ENCODE measurements at places on chromosomes 3 and 15. TPM values are rescaled to one million over a fixed set of nuclear protein-coding genes. Genes with fewer than 3 reads are reported as not detected.

Gene SLC22A13
- not detected for total RNA-seq

Gene GALNT15
- total RNA-seq = 68.5 TPM

Gene COLQ
- total RNA-seq = 1.8 TPM

Gene GOLGA6L7
- not detected for total RNA-seq

Gene TRPM1
- total RNA-seq = not detected

Gene LRRC31
- total RNA-seq = not detected

Gene ZMYND10
- total RNA-seq = 0.32 TPM

Gene IL17RE
- total RNA-seq = 11.5 TPM

Gene GLDN
- total RNA-seq = 7.3 TPM

Gene LDHAL6B
- not detected for total RNA-seq

Gene RTP3
- not detected for total RNA-seq

- no peak for DNase-seq
These were observed 33.3 kb downstream of the DET1 start for GRCh38 chr15:88513195-88513594.

DNA sequence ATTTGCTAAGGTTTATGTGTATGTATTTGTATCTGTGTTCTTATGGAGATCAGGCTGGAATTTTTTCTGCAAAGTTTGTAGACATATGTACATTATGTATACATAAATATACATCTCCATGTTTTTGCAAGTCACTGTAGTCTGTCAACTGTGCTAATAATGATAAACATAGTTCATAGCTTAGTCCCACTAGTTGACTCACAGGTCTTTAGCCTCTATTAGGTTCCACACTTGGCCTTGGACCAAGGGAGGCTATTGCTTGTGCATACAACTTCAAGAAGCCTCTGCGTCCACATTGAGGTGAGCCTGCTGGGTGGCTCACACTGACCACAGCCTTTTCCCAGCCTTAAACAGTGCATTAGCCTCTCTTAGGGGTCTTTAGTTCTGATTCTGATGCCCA is 243.8 kb upstream of the PEX5L start:
- no peak for DNase-seq

DNA sequence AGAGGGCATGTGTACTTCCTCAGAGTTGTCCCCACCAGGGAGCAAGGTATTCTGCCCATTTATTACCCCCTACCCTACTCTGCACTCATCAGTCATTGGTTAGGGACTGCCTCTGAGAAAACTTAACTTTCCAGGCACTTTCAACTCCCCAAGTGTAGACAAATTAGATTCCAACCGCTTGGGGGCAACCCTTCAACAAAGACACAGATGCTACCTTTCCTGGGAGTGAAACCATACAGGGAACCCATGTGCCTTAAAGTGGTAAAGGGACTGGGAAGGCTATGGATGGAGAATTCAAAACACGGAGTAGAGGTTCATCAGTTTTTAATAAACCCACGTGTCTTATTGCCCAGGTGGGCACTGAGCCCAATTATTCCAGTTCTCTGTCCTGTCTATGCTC is 19.4 kb upstream of the UBE2E2 start:
- DNase-seq = no peak

DNA sequence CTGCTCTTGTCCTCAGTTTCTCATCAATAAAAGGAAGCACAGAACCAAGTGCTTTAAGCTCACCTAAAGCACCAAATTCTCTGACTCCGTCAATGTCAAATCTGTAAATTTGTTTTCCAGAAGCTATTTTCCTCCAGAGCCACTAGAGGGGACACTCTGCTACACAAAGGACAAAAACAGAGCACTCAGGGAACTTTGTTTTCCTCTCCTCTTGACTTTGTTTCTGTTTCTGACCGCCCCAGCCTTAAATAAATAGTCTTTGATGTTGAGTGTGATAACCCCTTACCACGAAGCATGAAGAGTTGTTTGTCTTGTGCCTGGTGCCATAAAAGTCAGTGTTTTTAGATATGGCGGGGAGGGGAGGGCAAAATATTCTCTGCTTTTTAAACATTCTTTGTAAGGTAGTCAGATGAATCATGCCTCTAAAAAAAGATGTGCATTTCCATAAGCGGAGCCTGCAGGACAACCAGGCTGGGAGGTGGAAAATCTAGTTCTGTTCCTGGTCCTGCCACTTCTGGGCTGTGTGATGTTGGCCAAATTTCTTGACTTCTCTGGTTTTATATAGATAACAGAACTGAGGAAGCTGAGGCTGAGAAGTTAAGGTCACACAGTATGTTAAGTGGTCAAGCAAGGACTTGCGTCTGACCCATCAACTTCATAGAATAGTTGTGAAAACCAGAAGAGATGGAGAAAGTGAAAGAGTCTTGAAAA is 7.3 kb upstream of the ZBTB38 start:
- DNase-seq = no peak

DNA sequence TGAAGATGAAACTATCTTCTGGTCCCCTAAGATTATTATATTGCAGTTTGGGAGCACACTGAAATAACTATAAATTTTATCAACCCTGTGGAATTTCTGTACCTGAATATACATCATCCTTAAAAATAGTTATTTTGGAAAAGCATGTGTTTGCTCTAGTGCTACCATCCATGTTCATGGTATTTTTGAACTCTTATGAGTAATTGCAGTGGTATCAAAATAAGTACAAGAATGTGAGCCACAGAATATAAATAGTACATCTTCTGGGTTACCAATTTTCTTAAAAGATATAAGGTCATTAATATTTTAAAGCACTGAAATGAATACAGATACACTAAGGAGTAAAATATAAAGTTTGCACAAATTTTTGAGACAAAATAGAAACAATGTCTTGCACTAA is 206.5 kb downstream of the CBLB start:
- no peak for DNase-seq

- DNase-seq = no peak
These were observed 94.6 kb downstream of the ZIC4 start for GRCh38 chr3:147311716-147312115.

DNA sequence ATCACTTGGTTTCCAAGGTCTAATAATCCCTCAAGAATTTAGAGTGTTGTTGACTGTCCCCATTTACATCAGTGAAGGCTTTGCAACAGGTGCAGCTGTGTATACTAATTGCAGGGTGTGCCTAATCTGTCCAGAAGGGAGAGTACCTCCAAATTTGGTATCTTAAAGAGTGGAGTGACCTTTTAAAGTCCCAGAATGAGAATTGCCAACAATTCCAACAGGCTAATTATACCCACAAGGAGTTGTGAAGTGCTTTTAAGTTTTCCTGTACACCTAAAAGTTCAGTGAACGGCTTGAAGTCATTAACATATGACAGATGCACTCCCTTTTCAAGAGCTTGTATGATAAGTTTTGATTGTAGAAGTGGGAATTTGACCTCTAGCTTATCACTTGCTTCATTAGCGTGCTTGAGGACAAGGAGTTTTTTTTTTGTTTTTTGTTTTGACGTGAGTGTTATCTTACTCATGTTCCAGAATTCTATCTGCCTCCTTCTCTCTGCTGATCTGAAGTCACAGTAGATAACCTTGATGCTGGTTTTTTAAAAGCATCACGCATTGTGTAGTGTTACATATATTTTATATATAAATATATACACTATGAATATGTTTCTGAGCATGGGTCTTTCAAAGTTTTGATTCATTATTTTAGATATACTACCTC is 26.3 kb downstream of the CDIN1 start:
- no peak for DNase-seq

DNA sequence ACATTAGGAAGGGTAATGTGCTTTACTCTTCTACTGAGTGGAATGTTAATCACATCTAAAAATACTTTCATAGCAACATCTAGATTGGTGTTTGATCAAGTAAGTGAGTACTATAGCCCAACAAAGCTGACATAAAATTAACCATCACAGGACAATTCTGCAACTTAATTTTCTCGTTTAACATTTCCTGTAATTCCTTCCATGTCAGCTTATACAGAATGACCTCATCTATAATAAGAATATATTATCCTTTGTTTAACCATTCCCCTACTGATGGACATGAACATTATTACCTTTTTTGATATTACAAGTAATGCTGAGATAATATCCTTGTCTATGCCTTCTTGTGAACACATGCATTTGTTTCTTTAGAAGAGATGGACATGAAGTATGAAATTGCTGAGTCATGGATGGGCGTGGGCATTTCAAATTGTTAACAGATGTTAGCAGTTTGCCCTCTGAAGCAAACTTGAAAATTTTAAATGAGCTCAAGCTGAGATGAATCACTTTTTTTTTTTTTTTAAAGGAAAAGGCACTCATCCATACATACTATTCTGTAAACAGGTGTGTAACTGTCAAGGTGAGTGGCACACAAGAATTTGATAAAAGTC is 85.1 kb downstream of the OXNAD1 start:
- no peak for DNase-seq

- DNase-seq = no peak
These were observed 28.0 kb downstream of the TFG start for GRCh38 chr3:100737334-100737733.

- DNase-seq = no peak
These were observed 191.0 kb upstream of the LINGO1 start for GRCh38 chr15:77823736-77824135.

- no peak for DNase-seq
These were observed 2.5 kb downstream of the TM4SF1 start for GRCh38 chr3:149374793-149375500.

DNA sequence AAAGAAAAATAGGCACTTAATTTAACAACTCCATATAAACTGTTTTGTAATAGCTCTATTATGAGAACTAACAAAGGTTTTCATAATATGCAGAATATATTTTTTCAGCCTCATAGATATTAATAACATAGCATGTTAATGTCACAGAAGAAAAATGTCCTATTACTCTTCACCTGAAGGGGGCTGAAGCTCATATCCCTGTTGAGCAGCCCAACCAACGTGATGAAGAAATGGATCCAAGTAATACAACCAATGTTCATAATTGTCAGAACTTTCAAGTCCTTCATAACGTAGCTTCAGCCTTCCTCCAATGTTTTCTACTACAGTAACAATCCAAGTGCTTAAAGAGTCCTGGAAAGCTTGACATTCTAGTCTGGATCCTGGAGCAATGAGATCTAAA is 34.5 kb upstream of the STIMATE start:
- no peak for DNase-seq

GRCh38 chr15:42264795-42265194 is 8.2 kb upstream of the GANC start:
- no peak for DNase-seq

DNA sequence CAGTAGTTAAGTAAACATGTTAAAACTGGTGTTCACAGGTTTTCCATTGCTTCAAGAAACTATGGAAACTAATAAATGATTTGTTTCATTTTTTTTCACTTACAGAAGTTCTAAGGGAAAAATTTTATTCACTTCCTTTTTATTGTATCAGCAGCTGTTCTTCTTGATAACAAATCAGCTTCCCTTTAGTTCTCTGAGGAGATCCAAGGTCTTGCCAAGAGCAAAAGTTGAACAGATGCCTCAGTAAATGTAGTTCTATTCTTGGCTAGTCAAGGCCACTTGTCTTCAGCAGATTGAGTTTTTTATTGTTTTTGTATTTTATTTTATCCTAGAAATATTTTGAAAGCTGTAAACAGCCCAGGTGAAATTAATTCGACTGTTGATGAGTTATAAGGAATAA is 41.8 kb downstream of the KCNH8 start:
- DNase-seq = no peak

Data from breast epithelium (tissue), 4 donors.